Hippocampal formation (tissue), 2 donors: ENCODE measurements at places on chromosomes 6 and 20.

DNA sequence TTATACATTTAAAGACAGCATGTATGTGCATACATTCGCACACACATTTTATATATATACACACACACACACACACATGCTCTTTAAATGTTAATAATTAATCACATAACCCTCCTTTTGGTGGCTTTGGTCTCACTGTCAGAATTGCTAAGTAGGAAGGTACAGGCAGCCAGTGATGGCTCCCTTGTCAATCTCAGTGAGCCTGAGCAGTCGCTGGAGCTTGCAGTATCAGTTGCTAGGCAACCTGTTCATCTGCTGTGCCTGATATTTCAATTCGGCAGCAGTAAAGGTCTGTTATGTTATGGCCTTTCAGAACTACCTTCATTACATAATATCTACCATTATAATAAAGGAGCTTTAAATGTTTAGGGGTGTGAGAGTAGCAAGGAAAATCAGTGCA, 374.3 kb downstream of the LMBRD1 start:
- no peak for DNase-seq

DNA sequence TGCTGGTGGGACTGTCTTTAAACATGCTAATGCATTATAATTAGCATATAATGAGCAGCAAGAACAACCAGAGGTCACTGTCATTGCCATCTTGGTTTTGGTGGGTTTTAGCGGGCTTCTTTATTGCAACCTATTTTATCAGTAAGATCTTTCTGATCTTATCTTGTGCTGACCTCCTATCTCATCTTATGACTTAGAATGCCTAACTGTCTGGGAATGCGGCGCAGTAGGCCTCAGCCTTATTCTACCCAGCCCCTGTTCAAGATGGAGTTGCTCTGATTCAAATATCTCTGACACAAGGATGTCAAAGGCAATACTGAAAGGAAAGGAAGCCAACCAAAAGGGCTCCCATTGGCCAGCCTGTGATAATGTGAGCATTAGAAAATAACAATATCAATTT, 29.8 kb upstream of the SEC63 start:
- DNase-seq = no peak

DNA sequence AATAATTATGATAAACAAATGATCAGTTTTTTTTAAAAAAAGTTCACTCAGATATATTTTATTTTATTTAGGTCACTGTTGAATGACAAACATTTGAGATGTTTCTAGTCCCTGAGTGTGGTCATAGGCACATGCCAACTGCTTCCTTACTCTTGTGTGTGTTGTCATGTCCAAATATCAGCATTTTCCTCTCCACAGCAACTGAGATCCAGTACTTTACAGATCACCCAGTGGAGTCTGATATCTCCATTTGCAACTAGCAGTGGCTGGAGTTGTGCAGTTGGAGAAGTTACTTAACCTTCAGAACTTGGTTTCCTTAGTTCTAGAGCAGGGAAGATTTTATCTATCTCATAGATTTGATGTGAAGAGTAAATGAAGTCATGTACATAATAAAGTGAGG, 101.3 kb downstream of the MYB start:
- no peak for DNase-seq

- no peak for DNase-seq
These were observed 61.4 kb downstream of the SYTL3 start for GRCh38 chr6:158711264-158711663.

DNA sequence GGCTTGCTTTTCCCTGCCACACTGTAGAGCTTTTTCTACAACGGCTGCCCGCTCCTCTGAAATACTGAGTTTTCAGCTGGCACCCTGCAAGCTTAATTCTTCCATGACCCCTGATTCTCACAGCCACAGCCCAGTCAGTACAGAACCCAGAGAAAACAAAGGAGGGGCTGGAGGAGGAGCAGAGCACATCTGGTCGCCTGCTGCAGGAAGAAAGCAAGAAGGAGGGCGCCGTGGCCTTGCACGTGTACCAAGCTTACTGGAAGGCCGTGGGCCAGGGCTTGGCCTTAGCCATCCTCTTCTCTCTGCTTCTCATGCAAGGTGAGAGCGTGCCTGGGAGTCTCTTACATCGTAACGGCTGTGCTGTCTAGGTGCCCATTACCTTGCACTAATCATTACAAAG, 11.3 kb downstream of the DLK2 start:
- no peak for DNase-seq

DNA sequence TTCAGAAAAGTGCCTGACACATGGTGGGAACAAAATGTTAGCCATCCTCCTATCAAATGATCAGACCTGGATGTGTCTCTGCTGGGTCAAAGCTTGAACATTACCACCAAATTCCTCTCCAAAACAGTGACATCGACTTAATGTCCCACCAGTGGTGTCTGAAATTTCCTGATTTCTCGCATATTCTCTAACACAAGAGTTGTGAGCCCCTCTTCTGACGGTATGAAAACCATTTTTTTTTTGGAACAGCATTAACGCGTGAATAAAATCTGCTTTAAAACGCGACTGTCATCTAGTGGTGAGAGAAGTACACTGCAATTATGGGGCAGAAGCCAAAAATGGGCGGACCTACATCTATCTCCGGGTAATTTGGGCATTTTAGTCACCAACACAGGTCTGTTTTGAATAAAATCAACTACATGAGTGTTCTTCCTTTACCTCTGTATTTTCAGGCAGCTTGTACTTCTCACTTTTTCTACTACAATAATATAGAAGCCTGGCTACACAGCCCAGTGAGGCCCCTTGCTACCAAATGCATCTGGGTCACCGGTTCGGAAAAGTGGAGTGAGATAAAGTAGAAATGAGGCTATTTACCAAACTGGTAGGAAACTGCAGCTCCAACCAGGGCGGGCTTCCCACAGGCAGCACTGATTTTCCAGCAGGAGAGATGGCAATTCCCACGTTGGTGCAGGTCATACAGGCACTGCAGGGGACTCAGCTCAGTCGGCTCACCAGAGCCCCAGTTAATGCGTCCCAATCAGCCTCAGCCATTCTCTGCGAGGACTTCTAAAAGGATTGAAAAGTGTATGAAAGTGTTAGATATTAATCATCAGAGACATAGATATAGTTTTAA, 27.4 kb downstream of the MGME1 start:
- no peak for DNase-seq

DNA sequence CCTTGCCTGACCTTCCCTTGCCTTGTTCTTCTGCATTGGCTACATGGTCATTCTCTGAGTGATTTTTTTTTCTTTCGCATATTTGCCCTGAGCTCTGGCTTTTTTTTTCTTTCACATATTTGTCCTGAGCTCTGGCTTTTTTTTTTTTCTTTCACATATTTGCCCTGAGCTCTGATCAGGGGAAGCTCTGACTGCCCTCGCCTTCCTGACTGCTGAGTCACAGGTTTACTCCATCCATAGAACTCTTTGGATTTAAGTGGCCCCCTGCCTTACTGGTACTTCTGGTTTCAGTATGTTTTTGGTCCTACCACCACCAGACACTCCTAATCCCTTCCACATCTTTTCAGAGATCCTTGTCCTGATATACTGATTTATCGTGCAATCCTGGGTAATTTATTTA, 201.1 kb downstream of the OGFRL1 start:
- DNase-seq = no peak

GRCh38 chr6:41072836-41073202, at the start of gene NFYA:
TSS of gene NFYA (plus strand) at chr6:41072974. CDS start at chr6:41079090, 6,116 bp downstream.
- DNase-seq = peak; percentile 100

DNA sequence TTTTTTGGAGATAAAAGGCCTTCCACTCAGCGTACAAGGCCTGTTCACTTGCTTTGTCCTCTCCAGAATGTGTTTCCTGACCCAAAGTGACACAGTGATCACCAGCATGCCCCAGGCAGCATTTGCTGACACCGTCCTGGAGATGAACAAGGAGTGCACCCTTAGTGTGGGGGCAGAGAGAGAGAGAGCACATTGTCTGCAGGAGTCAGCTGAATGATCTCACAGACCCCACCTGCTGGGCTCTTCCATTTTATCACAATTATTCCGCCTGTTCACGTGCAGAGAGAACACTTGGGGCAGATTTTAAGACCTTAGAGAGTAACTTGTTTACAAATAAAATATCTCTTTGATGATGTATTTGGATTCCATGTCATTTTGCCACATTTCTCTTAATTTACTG, 22.4 kb upstream of the MAS1L start:
- DNase-seq = no peak

DNA sequence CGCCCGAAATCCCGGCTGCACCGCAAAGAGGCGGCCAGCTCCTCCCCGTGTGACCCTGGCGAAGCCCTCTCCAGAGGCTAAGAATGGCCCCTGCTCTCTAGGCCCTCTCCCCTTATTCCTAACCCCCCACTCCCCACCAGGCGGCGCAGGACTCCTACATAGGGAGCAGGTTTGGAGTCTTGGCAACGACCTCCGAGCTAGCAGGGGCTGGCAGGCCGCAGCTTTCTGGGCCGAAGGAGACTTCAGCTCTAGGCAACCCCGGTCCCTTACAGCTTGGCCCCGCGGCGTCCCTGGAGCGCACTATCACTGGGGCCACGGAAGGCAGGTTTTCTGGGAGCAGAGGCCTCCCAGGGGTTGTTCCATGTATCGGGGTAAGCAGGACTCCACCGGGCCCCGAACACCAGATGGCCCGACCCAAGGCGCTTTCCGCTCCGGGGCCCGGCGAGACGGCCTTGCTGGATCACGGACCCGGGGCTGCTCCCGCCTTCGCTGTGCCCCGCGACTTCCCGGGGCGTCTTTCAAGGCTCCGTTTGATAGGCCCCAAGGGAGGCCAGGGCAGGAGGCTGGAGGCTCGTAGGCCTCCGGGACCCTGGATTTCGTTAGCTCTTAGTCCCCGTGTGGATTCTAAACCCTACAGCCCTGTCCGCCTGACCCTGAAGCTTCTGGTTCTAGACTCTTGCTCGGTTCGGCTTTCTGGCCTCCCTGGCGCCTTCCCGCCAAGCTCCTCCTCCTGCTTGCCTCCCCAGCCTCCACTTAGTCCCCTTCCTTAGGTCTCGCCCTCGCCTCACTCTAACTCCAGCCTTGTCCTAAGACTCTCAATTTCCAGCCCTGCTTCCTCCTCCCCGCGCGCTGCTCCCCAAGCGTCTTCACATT, 1.9 kb downstream of the SLC32A1 start:
- DNase-seq = no peak

DNA sequence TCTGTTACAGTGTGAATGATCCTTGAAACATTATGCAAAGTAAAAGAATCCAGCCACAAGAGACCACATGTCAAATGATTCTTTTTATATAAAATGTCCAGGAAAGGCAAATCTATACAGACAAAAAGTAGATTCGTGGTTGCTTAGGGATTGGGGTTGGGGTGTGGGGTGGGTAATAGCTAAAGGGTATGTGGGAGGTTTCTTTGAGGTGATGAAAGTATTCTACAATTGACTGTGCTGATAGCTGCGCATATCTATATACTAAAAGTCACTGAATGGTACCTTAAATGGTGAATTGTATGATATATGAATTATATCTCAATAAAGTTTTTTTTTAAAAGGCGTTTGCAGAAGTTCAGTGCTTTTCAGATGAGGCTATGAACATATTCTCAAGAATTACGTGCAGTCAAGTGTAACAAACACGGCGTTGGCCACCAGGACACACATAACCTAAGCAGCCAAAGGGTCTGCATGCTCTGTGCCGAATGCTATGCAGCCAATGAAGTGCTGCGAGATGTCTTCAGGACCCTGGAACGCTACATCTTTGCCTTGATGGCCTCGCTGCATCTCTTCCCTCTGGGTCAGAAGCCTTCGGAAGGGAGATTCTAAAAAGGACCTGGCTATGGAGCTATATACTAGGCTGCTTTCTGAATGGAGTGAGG, 96.9 kb downstream of the SCML4 start:
- DNase-seq = no peak

DNA sequence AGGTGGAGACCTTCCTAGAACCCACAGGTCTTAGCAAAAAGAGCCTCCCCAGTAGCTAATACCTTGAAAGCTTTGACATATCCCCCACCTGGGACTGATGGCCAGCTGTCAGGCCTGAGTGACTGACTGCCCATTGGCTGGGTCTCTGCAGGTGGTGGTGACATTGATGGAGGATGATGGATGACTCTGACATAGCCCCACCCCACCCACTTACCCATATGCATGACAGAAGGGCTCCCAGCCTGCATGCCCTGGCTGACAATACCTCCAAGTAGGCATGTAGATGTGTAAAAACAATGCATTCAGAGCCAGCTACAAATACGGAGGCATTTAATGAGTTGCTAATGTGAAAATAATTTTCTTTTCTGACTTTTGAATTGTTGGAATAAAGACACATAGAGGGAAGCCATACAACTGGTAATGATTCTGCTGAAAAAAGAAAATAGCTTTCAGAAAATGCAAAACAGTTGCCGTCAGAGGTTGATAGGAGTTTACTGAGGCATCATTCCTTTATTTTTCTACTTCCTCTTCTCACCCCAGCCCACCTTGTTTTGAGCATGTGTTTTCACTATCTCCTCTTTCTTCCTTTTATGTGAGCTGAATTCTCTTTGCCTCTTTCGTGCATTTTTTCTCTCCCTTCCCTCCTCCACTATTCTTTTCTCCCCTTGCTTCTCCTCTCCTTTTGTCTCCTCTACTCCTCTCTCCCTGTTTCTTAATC, 70.6 kb downstream of the OLIG3 start:
- DNase-seq = no peak

- no peak for DNase-seq
These were observed 1.2 kb upstream of the ULBP2 start for GRCh38 chr6:149940672-149940982.

GRCh38 chr6:141483598-141484061, 649.1 kb upstream of the GJE1 start:
- no peak for DNase-seq
